ENCODE measurements at places on chromosomes 6 and 20.
A peak's percentile ranks its signal among the peaks of the same experiment; 100 is the strongest.

GRCh38 chr20:1434571-1435336 is 31.9 kb downstream of the NSFL1C start:
- DNase-seq, result peak; percentile 94

DNA sequence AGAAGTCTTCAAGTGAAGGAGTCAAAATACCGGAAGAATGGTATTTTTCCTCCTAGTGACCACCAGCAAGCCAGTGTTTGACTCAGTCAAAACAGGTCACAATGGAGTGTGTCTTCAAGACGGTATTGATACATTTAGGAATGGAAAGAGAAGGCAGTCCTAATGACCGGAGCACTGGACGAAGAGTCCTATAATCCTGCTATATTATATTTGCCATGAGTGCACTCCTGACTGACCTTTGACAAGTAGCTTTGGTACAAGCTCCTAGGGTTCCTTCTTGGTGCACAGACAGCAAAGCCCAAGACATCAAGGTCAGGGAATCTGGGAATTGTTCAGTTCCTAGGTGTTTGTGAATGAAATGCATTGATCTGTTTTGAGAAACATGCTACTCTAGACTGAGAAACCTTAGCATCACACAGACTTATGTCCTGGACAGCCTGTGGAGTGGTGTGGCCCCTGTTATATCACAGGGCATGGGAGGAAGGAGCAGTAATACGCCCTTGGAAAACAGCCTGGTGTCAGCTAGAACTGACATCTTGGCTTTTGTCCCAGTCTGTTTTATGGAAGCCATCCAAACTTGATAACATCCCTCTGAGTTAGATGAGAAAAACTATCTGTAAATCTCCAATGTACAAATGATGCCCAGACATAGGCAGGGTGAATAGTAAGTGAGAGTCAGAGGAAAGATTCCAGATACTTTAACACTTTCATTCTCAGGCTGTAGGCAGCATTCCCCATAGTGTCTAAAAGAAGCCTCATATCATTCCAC is 18.5 kb downstream of the NOX3 start:
- peak; percentile 49 for DNase-seq

DNA sequence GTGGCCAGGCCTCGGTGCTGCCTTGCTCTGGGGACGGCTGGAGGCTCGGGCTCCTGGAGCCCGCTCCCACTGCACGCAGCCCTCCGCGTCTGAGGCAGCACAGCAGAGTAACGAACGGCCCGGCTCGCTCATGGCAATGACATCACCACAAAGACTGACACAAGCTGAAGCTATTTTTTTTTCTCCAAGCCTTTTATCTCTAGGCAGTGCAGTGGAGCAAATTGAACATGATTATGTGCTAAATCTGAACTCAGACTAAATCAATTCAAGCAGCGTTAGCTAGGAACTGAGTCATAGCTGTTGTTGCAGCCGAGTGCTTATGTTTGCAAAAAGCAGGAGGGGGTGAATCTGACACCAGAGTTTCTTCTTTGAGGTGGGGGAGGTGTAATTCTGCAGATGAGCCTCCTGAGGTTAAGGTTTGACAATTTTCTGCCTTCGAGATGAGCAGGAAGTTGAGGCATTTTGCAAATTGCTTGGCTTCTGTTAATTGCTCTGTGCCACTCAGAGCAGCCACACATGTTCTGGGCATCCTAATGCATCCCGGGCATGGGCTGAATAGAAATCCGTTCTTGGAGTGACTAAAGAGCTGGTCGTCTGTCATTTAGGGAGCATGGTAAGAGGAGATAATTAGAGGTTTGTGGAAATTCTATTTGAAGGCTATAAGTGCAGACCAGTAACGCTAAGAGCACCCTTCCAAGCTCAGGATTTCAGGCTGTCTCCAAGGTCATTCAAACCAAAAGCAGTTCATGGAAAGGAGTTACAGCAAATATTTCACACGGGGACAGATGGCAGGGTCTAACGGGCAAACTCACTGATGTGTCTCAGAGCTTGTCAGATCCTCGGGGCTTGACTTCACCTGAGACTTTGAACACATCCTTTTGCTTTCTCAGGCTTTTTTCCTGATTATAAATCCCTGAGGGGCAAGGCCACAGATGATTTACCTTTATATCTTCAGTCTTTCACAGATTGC is 155.1 kb upstream of the ENPP5 start:
- DNase-seq, result peak; percentile 21

GRCh38 chr6:160239929-160240690 is 18.5 kb downstream of the SLC22A2 start:
- DNase-seq, result no peak

- DNase-seq, result no peak
Observed at GRCh38 chr20:61126369-61127195, 125.5 kb upstream of the CDH4 start.

DNA sequence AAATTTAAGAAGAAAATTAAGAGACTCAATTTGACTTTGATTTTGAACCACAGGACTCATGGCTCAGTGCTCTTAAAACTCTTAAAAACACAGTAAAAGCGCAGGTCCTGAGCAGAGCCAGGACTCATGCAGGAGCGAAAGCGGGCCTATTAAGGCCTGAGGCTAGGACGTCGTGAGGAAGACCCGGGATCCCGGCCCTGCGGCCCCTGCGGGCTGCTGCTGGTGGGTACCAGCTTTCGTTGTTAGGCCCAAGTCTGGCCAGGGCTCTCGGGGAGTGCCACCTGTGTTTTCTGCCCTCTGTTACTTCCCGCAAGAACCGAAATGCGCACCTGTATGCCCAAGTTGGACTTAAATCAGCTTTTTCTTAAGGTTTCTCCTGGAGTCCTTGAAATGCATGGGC is 3.4 kb upstream of the PAX1 start:
- no peak for DNase-seq

GRCh38 chr6:153103319-153103655 is 27.8 kb downstream of the RGS17 start:
- no peak for DNase-seq

- peak; percentile 90 for DNase-seq
Observed at GRCh38 chr20:63686492-63687321, 9.7 kb upstream of the TNFRSF6B start.

- no peak for DNase-seq
Observed at GRCh38 chr20:47466213-47466612, 35.5 kb upstream of the NCOA3 start.

GRCh38 chr6:34305497-34305896 is 56.7 kb upstream of the SMIM29 start:
- DNase-seq, result no peak

- peak; percentile 92 for DNase-seq
Observed at GRCh38 chr20:6562111-6562510, 205.4 kb upstream of the BMP2 start.

DNA sequence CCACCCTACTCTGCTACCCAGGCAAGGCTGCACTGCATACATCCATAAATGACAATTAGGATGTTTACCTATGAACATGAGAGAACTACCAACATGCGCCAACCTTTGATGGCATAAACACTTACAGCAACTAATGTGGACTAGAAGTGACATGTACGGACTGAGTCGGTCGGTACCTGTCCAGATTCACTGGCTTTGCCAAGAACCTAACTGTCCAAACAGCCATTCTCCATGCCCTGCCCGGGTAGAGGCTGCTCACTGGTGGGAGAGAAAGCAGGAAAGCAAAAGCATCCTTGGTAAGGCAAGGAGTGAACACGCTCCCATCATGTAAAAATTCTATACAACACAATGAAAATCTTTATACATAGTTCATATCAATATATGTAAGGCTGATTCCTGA is 30.0 kb downstream of the SYNDIG1 start:
- no peak for DNase-seq

DNA sequence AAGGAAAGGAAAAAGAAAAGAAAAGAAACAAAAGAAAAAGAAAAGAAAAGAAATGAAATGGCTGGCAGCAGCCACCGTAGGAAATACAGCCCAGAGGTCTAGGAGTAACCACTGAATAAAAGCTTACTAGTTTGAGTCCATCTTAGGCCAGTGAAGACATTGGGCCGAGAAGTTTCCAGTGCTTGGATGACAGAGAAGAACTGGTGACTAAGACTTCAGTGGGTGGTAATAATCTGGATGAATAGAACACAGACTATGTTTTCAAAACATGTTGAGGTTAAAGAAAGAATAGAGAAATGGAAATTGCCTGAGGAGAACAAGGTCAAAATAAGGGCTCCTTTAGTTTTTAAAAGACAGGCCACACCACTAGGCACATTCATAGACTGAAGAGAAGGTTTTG is 198.8 kb downstream of the ATXN1 start:
- peak; percentile 10 for DNase-seq

- DNase-seq, result peak; percentile 57
Observed at GRCh38 chr20:41738604-41739206, 120.5 kb upstream of the CHD6 start.

- DNase-seq, result peak; percentile 0
Observed at GRCh38 chr6:78347191-78347916, 520.0 kb upstream of the IRAK1BP1 start.

DNA sequence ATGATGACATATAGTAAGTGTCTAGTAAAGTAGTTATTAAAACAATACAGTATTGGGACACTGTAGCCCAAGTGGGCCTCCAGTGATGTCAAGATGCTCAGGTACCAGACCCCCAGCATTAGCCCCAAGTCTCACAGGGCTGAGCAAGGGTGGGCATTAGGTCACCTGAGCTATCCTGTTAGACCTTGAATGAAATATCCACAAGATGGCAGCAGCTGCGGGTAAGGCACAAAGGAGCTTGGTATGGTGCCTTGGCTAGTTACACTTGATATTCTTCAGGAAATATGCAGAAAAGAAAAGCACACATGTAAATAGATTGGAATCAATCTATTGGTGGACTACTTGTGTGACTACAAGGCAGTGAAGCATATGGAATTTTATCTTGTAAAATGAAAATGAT is 701.8 kb upstream of the ADGRB3 start:
- DNase-seq, result no peak

DNA sequence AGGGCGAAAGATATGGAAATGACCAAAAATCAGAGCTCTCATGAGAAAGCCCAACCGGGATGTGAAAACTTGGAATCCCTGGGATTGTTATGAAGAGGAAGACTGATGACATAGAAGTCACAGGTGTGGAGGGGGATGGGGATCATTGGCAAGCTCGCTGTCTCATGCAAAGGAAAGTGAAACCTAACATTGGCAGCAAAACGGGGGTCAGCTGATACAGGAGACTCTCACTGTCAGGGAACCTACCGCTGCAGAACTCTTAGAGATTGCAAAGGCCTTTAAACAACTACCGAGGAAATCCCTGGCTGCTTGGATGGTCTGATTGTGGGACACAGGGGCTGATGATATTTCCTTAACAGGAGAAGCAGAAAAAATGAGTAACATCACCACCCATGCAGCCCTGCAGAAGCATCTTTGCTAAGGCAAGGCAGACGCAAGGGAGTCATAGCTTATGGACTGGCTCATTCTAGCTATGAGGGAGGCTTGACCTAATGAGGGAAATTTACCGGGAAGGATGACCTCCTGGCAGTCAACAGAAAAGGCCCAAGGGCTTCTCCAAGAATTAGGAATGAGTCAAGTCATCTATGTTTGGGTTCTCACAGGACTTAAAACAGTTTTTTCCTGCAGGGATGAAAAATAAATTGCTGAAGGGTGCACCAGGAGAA is 7.0 kb downstream of the MUC21 start:
- no peak for DNase-seq

DNA sequence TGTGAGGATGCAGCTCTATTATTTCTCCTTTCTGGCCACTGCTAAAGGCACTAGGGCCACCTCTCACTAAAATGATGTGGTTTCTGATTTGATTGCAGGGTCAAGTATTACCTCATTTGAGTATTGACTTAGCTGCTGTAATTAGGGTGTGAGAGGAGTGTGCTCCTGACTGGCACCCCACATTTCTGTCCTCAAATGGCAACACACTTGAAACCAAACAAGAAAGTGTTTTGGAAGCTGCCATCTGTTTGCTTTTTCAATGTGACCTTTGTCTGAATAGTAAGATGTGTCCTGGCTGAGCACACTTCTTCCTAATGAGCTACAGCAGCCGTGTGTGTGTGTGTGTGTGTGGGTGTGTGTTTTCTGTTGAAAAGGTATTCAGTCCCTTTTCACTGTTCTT is 62.8 kb upstream of the SCP2D1 start:
- no peak for DNase-seq

GRCh38 chr20:2658414-2659354 is 5.3 kb downstream of the IDH3B start:
- DNase-seq, result no peak

DNA sequence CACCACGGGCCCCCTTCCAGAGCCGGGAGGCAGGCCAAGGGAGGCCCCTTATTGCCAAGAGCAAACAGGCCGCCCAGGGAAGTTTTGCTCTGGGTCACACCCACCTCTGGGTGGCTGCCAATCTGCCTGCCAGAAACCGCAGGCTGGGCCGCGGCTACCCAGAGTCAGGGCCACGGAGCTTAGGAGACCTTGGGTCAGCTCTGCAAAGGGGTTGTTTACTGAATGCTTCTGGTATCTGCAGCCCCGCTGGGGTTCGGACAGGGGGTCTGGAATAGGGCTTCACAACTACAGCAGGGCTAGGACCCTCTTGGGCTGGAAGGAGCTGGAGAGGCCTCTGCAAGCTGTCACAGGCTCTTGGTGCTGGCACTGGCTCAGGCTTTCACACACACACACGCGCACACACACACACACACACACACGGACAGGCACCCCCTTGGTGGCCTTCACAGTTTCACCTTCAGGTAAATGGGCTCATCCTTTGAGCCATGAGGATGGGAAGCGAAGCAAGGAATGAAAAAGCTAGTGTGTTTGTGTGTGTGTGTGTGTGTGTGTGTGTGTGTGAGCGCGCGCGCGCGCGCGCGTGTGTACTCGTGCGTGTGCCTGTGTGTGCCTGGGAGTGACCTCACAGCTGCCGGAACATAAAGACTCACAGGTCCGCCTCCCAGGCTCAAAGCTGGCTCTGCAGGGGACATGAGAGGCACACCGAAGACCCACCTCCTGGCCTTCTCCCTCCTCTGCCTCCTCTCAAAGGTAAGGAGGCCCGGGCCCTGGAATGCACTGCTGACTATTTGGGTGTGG is at the start of gene CCN5:
TSS of gene CCN5 (plus strand) at position 669 of the 798 bp plus-strand sequence. CDS start at position 691, 22 bp downstream.
- DNase-seq, result peak; percentile 85

DNA sequence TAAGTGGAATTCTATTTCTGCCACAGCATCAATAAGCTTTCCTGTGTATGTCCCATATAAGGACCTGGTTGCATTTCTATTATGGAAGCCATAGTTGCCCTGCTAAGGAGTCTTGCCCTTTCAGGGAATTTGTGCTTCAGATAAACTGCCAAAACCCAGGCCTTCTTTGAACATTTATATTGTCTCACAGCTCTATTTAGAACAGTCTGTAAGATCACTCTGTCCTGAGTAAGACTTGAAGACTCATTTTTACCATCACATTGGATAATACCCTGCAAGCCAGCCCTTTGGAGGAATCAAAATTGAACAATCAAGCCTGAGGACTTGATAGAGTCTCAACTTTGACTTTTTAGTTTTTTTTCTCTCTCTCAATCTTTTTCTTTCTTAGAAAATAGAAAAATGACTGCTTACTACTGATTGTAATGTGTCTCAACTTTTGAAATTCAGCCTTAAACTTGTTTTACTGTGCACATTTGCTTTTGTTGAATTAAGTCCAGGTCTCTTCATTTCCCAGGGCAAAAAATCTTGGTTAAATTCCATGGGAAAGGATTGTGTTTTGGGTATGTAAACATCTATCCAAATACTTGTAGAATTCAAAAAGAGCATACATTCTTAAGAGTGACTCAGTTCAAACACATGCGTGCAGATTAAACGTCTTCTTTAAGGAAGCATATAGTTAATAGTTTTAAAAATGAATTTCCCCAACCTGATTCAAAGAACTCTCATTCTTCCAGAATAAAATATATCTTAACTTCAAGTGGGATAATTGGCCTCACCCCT is 91.2 kb downstream of the PLCB1 start:
- DNase-seq, result peak; percentile 89

- DNase-seq, result peak; percentile 4
Observed at GRCh38 chr6:83708546-83708969, 343 bp downstream of the SNAP91 start.

All from fibroblast of pulmonary artery (primary cell).